ENCODE measurements at places on chromosomes 4 and X.
A peak's percentile ranks its signal among the peaks of the same experiment; 100 is the strongest.

DNA sequence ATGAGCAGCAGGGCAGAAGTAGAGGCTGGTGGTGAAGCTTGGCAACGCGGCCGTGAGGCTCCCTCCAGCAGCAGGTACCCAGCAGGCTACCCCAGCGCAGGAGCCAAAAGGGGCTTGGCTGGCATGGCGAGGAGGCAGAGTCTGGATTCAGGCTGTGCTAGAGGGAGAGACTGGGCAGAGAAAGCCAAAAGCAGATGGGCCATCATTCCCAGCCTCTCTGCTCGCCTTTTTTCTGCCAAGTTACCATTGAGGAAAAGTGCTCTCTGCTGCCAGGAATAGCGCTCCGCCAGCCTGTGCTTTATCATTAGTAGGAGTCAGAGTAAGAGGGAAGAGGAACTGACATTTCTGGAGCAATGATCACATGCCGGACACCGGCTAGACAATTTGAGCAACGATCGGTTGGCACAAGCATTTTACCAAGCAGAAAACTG lies 28.7 kb upstream of the MAP3K15 start:
- DNase-seq = no peak

DNA sequence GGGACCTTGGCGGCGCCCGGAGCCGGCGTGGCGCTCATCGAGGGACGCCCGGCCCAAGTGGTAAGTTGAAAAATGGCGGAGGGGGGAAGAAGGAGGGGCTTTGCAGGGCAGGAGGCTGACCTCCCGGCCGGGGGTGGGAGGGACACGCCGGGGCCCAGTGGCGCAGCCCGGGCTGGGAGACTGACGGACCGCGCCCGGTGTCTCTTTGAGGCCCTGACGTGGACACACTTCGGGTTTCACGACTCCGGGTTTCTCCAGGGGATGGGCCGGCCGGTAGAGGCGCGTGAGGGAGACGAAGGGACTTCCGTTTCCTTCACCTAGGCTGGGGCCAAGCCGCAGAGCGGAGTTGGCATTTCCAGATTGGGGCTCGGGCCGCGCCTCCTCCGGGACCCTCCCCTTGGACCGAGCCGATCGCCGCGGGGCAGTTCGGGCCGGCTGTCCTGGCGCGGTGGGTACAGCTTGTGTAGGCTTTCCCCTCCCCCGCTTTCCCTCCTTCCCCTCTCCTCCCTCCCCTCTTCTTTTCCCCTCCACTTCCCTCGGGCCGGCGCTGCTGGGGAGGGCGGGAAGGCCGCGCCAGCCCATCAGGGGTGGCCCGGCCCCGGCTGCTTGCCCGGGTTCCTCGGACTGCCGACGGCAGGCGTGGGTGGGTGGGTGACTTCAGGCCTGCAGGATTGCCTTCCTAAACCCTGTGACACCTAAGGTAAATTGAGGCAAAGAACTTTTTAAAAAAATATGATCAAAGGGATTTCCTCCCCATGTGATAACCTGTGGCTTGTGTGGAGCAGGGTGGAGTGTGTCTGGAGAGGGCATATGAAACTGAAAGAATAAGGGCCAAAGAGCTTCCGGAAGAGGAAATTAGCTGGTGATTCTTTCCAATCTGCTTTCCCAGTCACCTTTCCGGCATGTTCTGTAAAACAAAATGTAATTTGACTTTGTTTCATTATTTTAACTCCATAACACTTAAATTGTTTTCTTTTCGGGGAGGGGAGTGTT lies at the start of gene XIAP:
TSS of gene XIAP (plus strand) at position 208 of the 993 bp plus-strand sequence. CDS start 25,610 bp downstream, outside the sequence.
- peak; percentile 40 for DNase-seq

DNA sequence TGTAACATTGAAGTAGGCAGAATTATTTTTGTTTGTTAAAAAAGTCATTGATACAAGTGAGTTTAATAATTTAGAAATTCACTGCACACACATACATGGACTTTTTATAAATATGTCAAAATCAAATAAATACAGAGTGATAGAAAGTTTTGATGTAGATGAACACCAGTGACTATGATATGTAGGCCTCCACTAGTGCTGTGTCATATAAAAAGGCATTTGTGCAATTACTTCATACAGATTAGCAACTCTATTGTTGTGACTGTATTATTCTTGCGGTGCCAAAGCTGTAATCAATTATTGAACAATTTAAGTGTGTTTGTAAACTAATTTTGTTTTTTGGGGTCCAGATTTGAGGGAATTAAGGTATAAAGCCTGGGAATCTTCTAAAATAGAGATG lies 366.2 kb upstream of the PITX2 start:
- DNase-seq = no peak

- no peak for DNase-seq
Observed at GRCh38 chr4:182886205-182886604, 31.0 kb downstream of the DCTD start.

GRCh38 chr4:72977936-72978485 lies 91.5 kb downstream of the COX18 start:
- no peak for DNase-seq

GRCh38 chr4:121714548-121714947 lies 17.8 kb upstream of the ANXA5 start:
- DNase-seq = no peak

All from stimulated activated CD4-positive, alpha-beta T cell treated with anti-CD3 and anti-CD28 coated beads, TNF-alpha, amount 100 ng/mL, for 4 hours (primary cell).